ENCODE measurements at places on chromosomes 1 and 21. TPM values are rescaled to one million over a fixed set of nuclear protein-coding genes. Genes with fewer than 3 reads are reported as not detected.
A peak's percentile ranks its signal among the peaks of the same experiment; 100 is the strongest.

Gene MRAP
- not detected for total RNA-seq

Gene PPM1J
- total RNA-seq = 5.8 TPM

Gene MIS18A
- total RNA-seq = 1.3 TPM

Gene CLEC20A
- not detected for total RNA-seq

Gene DESI2
- 18.3 TPM for total RNA-seq

Gene RHOC
- total RNA-seq = 43.5 TPM

Gene FAM72C
- total RNA-seq = not detected

Gene LAMC2
- 0.64 TPM for total RNA-seq

GRCh38 chr21:37469441-37469840 is 102.9 kb downstream of the DYRK1A start:
- DNase-seq = no peak

DNA sequence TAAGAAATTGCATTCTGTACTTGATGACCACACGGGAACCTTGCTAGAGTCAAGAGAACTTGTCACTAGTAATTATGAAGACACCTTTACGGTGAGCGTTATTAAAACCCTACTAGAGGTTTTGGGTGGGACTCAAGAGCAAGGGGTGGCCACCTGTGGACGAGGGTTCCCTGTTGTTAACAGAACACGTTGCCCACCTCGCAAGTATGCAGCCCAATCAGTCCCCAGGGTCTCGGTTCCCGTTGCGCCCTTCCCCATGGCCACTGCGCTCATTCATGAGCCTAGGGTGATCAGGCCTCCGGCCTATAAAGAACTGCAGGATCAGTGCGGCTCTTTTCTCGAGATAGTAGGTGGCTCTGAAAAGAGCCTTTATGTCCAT is 30.2 kb upstream of the RNF187 start:
- DNase-seq = no peak

DNA sequence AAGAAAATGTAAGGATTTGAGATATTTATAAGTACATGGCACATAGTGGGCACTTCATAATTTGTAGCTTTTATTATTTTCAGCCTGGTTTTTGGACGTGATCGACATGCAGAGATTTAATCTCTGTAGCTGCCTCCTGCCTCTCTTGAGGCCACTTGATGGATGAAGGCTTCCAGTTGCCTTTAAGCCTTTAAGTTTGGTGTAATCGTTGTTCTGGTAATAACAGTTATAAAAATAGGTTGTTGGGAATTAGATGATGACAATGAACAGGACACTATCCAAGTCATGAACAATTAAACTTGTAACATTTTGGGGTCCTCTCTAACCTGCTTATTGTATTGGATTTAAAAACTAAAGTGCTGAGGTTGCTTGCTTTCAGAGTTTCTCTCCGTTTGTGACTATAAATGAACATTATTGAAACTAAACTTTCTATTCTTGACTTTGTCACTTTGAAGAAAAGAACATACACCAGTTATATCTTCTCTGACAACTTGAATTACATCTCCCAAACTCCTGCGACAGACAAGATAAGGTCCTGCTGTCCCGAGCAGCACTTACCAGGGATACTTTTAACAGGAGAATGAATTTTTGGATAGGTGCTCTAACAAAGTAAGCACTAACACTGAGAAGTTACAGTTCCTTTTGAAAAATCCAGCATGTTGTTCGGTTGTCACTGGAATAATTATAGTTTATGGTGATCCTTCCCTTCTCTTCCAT is 295.0 kb downstream of the NFIA start:
- DNase-seq = no peak

- no peak for DNase-seq
These were observed 24.4 kb upstream of the FGGY start for GRCh38 chr1:59272507-59272906.

GRCh38 chr1:194280463-194280862 is 1094.0 kb upstream of the B3GALT2 start:
- no peak for DNase-seq

GRCh38 chr1:154758346-154758745 is 111.7 kb downstream of the KCNN3 start:
- DNase-seq = no peak

GRCh38 chr1:205355075-205355453 is 1.7 kb downstream of the KLHDC8A start:
- no peak for DNase-seq

DNA sequence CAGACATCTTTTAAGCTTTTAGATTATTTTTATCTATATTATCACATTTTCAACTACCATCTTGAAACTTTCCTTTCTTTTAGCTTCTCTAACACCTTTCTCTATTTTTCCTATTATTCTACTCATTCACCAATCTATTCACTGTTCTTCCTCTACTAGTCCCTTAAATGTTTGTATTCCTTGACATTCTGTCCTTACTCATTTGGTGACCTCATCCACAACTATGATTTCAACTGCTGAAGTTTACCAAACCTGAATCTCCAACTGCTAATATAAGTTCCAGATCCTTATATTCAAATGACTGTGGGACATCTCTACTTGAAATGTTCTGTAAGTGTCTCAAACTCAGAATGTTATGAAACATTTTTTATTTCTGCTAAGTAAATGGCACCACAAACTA is 49.2 kb downstream of the TUT4 start:
- no peak for DNase-seq

DNA sequence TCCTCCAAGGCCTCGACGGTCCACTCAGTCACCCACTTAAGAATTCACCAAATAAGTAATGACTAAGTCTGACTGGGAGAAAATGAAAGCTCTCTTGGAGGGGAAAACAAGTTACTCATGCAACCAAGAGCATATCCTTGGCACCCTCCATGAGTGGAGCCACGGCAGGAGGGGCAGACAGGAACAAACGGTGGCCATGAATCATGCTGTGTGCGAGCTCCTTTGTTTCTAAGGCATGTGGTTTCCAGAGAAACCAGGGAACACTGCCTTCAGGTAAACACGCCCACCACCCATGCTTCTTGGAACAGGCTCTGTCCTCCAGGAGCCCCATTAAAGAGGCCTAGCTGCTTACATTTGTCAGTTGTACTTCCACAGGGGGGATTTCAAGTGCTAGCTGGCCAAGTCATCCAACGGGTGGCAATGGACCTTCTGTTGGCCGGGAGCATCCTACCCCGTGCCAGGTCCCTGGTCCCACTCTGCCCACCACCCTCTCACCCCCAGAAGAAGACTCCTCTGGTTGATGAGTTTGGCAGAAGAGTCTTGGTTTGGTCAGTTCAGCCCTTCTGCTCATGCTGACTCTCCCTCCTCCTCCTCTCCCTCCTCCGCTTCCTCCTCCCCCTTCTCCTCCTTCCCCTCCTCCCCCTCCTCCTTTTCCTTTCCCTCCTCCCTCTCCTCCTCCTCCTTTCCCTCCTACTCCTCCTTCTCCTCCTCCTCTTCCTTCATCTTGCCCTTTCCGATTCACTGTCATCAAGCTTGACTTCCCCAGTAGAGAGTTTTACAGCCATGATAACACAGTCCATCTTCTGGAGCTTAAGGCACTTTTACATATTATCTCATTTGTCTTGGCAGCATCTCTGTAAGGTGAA is 107.6 kb downstream of the CCDC185 start:
- DNase-seq = no peak

GRCh38 chr1:29122682-29123052 is 1.0 kb downstream of the TMEM200B start:
- DNase-seq = peak; percentile 78

All from psoas muscle (tissue), 8 donors.